Activated naive CD4-positive, alpha-beta T cell treated with Interleukin-2 at 50 U/mL for 16 hours (primary cell): ENCODE measurements at places on chromosomes 7 and 10.

DNA sequence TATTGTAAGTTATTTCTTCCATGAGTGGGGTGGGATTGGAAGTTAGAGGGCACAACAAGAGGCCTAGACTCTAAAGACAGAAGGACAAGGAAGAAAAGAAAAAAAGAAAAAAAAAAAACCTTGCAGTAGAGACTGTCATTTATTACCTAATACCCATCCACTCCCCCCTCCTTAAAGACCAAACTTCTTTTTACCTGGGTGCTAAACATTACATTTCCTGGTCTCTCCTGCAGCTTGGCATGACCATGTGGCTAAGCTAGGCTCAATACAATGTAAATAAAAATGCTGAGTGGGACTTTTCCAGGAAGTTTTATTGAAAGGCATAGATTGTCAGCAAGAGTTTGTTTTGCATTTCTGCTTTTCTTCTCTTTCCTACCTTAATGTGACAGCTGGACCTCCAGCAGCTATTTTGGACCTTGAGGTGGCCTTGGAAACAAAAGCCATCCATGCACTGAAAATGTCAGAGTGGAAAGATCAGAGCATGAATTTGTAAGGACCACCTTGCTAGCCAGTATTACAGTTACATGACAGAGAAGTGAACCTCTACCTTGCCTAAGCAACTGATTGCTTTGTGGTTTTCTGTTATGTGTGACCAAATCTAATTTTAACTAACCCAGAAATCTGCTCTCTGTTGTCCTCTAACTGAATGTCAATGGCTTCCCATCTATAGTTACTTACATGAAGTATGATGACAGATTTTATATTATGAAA is 81.3 kb upstream of the SFMBT2 start:
- DNase-seq: no peak

GRCh38 chr10:29880856-29881255 is 178.5 kb downstream of the JCAD start:
- no peak for DNase-seq

DNA sequence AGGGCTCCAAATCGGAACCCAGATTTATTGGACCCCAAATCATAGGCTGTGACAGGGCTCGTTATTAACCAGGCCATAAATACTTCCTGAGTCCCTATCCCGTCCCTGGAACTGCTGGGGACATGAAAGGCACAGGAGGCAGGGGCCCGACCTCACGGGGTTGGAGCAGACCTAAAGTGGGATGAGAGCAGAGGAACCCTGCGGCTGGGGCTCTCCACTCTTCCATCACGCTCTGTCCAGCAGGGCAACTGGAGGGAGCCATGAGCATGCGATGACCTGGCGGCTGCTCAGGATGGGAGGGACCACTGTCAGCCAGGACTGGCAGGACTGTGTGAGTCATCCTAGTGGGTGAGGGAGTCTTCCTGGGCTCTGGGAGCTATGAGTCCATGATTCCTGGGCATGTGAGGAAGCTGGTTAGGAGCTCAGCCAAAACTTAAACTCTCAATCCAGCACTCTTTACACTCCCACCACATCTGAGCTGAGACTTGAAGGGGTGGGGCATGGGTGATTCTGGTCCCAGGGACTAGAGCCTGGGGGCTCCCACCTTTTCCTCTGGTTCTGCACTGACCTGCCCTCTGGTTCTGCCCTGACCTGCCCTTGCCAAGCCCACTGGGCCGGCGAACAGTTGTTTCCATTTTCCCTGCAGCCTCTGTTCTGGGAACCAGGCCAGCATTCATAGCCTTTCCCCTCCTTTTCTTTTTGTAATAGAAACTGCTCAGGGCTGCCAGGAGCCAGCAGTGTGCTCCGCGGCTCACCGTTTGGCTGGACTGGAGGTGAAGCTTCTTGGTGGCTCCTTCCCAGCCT is 47.1 kb downstream of the SYPL1 start:
- DNase-seq: no peak

GRCh38 chr7:142133731-142134148 is 22.2 kb downstream of the MGAM2 start:
- DNase-seq: no peak

DNA sequence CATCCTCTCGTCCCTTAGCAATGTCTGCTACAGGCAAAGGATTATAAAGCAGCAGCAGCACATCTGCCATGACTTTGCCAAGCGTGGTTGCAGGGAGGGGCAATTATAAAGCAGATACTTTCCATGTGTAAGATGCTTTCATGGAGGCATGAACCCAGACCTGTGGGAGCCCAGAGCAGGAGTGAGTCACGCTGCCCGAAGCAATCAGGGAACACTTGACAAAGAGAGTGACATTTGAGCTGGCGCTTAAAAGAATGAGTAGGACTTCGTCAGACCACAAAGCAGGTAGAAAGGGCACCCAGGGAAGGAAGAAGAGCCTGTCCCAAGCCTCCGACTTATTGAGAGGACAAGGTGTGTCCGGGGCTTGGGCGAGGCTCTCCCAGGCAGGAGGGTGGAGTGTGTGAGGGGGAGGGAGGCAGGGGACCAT is 147.2 kb downstream of the MYOF start:
- DNase-seq: no peak

GRCh38 chr10:125955766-125956165 is 59.4 kb downstream of the FANK1 start:
- no peak for DNase-seq

DNA sequence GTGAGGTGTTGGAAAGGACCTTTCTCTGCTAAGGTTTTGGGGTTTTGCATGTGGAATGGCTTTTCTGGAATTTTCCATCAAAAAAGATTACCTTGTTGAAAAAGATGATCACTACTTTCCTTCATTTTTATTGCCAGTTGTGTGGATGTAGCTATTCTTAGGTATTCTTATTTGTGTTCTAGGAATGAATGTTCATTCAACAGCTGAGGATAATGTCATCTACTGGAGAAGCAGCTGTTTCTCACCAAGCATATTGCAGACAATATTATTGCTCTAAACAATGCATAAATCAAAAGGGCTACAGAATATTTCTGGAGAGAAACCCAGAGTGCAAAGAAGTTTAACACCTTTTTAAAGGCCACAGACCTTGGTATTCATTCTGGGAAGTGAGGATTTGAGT is 145.6 kb upstream of the CALCR start:
- no peak for DNase-seq

GRCh38 chr10:7532723-7533498 is 122.1 kb upstream of the SFMBT2 start:
- no peak for DNase-seq

GRCh38 chr10:94578790-94579189 is 33.2 kb downstream of the HELLS start:
- no peak for DNase-seq

GRCh38 chr10:44008270-44008916 is 359.7 kb upstream of the ZNF32 start:
- DNase-seq: no peak
